ENCODE measurements at places on chromosomes 6 and 20. TPM values are rescaled to one million over a fixed set of nuclear protein-coding genes. Genes with fewer than 3 reads are reported as not detected.

Gene CLPSL2
- polyA plus RNA-seq: not detected

DNA sequence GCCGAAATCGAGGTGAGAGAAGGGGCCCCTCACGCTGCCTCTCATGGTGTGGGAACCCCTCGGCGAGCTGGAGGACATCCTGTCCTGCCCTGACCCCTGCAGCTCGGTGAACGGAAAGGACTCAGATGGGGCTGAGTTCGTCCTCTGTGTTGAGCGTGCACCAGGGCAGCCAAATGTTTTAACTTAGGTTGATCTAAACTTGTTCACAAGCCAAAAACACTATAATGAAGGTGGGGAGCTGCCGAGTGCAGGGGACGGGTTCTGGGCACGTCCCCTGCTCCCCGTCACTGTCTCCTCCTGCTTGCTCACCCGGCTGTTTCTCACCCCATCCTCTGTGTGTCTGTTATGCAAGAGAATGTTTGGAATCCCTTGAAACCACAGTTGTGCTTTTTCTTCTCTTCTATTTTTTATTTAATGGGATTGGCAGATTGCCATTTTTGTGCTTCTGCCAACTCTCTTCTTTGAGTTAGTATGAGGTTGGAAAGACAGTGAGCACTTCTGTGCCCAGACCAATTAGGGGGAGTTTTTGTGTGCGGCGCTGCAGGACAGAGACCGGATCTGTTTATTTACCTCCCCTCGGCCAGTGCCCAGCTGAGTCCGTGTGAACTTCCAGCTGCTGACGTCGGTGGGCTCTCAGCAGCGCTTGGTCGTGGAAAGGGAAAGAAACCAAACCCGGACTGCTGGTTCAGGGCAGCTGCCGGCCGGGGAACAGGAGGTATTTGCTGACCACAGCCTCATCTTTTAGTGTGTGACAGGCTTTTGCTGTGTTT is 158.1 kb downstream of the DTNBP1 start:
- peaks cover 97% of the 10 kb centered on the region for H3K36me3 ChIP-seq
- H3K4me1 ChIP-seq: no peaks in the 10 kb centered on the region
- H3K27ac ChIP-seq: no peak overlapping the region

Gene SMLR1
- not detected for polyA plus RNA-seq

DNA sequence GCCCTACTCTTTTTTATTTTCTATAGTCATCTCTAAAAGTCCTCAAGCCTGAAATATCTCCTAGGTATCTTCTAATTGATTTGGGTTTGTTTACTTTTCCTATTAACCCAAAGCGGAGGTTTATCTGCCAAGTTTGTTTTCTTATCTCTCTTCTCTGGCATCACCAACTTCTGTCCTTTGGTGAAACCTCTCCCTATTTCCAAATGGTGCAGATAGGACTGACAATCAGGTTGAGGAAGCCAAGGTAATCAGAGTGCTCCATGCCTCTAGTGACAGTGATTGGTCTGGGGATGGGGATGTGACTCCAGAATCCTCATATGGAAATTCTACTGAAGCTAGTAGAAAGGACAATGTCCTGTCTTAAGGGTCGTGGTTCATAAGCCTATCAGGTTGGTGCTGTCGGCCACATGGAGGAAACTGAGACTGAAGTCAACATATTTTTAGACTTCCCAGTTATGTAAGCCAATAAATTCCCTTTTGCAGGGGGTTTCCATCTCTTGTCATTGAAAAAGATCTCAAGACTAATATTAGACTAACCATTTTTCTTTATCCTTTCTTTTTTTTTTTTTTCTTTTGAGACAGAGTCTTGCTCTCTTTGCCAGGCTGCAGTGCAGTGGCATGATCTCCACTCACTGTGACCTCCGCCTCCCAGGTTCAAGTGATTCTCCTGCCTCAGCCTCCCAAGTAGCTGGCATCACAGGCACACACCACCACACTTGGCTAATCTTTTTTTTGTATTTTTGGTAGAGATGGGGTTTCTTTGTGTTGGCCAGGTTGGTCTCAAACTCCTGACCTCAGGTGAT is 28.0 kb downstream of the KIF6 start:
- no peak overlapping the region for H3K4me3 ChIP-seq
- no peaks in the 10 kb centered on the region for H3K4me1 ChIP-seq
- no peaks in the 10 kb centered on the region for H3K27me3 ChIP-seq
- DNase-seq: no peak
- H3K36me3 ChIP-seq: no peaks in the 10 kb centered on the region

DNA sequence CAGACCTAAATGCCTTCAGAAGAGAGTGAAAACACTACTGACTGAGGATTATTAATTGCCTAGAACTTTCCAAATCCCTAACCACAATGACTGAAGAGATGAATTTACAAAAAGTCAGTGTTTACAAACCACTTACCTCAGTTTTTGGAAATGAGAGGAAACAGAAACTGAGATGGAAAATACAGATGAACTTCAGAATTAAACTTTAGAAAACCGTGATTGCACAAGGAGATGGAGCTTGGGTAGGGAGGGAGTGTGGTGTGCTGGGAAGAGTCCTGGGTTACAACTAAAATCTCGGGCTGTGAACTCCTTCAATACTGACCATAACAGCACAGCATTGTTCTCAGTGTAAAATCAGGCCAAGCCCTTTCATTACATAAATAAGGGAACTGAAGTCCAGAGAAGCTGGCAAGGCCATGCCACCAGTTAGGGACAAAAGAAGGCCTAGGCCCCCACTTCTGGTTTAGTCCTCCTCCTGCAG is 4.0 kb downstream of the ELMO2 start:
- peaks cover 46% of the 10 kb centered on the region for H3K4me1 ChIP-seq
- no peaks in the 10 kb centered on the region for H3K27me3 ChIP-seq
- no peak overlapping the region for H3K4me3 ChIP-seq
- no peak for DNase-seq
- no peak overlapping the region for H3K27ac ChIP-seq

Gene WFDC12
- polyA plus RNA-seq: not detected

- H3K4me1 ChIP-seq: no peaks in the 10 kb centered on the region
- no peak overlapping the region for H3K27ac ChIP-seq
- no peak overlapping the region for H3K4me3 ChIP-seq
- no peaks in the 10 kb centered on the region for H3K36me3 ChIP-seq
- H3K27me3 ChIP-seq: peaks cover 3% of the 10 kb centered on the region
Observed at GRCh38 chr6:52839124-52840055, 1.2 kb downstream of the GSTA5 start.

Gene NECAB3
- 6.2 TPM for polyA plus RNA-seq

DNA sequence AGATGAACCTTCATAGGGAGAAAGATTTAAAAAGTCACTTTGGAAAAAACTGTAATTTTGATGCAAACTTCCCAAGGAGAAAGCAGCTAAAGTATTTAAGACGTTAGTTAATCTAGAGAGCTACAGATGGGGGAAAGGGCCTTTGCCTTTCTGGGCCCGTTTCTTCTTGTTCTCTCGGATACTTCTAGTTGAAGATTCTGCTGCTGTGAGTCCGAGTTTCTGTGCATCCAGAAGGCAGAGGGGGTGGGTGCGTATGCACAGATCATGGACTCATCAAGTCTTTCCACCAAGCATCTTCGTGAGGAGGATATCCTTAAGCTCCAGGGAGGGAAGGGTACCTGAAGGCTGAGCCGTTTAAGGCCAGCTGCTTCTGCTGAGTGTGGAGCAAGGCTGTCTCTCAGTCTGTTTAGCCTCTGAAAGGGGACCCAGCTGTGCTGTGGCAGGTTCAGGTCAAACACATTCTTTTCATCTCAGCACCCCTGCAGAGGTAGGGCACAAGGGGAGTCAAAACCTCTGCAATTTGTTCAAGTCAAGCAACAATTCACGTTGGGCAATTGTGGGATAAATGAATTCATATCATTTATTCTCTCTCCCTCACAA is 4.3 kb downstream of the LAMP5 start:
- no peak for DNase-seq
- peaks cover 28% of the 10 kb centered on the region for H3K4me1 ChIP-seq
- no peaks in the 10 kb centered on the region for H3K36me3 ChIP-seq
- peaks cover 31% of the 10 kb centered on the region for H3K27me3 ChIP-seq

DNA sequence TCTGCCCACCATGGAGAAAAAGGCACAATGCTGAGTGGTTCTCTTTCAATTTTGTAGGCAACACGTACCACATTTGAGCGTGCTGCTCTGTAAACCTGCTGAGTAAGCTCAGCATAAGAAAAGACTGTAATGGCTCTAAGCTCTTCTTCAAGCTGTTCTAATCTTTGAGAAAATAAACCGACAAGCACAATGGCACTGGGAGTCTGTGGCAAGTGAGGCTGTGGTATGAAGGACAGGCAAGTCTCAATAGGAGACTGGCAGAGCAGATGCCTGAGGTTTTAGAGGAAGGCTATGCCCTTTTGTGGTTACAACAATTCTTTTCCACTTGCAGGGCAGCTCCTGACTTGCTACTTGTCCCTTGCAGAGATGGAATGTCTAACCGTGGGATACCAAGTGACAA is 136.7 kb upstream of the EXOC2 start:
- no peak overlapping the region for H3K27ac ChIP-seq
- no peak for DNase-seq
- H3K27me3 ChIP-seq: no peaks in the 10 kb centered on the region
- no peak overlapping the region for H3K4me3 ChIP-seq
- H3K4me1 ChIP-seq: no peaks in the 10 kb centered on the region
- H3K36me3 ChIP-seq: no peaks in the 10 kb centered on the region

DNA sequence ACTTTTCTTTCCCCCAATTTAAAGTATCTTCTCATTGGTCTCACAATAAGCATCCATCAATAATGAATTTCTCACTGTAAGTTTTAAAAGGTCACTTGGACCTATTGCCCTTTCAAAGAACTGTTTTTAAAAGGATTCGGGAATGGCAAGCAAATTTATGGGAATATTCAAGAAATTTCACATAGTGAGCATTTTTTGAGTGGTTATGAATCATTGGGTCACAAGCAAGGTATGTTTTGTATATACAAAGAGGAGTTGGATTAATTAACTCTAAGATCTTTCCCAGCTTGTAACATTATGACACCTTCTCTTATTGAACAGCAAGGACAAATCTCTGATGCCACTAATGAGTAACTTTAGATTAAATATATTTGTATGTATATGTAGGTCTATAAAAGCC is 165.0 kb downstream of the MOXD1 start:
- H3K36me3 ChIP-seq: no peaks in the 10 kb centered on the region
- H3K4me3 ChIP-seq: no peak overlapping the region
- H3K27me3 ChIP-seq: no peaks in the 10 kb centered on the region

Gene LBP
- polyA plus RNA-seq: not detected

DNA sequence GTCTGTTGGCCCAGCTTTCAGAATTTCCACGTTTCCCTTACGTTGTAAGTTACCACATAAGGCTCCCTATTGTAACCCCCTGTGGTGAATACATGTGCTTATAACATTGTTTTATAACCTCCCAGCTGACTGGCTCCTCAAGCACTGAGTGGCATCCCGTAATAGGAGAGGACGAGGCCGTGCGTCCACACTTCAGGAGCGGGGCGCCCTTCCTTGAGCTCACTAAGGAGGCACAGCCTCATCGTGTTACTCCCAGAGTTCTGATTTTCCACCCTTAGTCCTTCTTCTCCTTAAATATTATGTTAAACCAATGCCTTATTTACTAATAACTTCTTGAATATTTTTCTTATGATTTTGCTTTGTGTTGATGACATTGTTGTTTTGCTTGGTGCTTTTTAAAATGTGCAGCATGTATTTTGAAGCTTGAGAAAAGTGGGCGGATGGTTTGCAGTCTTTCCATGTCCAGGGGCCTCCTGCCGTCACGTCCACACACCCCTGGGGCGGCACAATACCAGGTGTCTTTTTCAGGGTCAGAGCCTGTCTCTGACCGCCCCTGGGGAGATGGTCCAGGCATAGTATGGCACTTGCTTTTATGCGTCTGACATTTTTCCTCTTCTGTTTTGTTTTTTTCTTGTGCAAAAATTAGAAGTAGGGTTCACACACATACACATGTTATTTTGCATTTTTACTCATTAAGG is 181.8 kb downstream of the DLL1 start:
- no peaks in the 10 kb centered on the region for H3K27me3 ChIP-seq
- no peak overlapping the region for H3K27ac ChIP-seq
- no peak for DNase-seq

- no peak for DNase-seq
- peaks cover 39% of the 10 kb centered on the region for H3K36me3 ChIP-seq
- H3K4me3 ChIP-seq: no peak overlapping the region
- H3K4me1 ChIP-seq: peaks cover 13% of the 10 kb centered on the region
- H3K27me3 ChIP-seq: no peaks in the 10 kb centered on the region
Observed at GRCh38 chr20:49831022-49831769, 18.6 kb downstream of the SLC9A8 start.

Gene CRISP1
- polyA plus RNA-seq: not detected

- DNase-seq: no peak
- H3K4me1 ChIP-seq: no peaks in the 10 kb centered on the region
- peaks cover 3% of the 10 kb centered on the region for H3K27me3 ChIP-seq
- no peak overlapping the region for H3K27ac ChIP-seq
Observed at GRCh38 chr6:150372051-150372450, 3.2 kb downstream of the IYD start.

All from B cell (primary cell).